CMK (cell line): ENCODE measurements at places on chromosomes 13 and 19.

DNA sequence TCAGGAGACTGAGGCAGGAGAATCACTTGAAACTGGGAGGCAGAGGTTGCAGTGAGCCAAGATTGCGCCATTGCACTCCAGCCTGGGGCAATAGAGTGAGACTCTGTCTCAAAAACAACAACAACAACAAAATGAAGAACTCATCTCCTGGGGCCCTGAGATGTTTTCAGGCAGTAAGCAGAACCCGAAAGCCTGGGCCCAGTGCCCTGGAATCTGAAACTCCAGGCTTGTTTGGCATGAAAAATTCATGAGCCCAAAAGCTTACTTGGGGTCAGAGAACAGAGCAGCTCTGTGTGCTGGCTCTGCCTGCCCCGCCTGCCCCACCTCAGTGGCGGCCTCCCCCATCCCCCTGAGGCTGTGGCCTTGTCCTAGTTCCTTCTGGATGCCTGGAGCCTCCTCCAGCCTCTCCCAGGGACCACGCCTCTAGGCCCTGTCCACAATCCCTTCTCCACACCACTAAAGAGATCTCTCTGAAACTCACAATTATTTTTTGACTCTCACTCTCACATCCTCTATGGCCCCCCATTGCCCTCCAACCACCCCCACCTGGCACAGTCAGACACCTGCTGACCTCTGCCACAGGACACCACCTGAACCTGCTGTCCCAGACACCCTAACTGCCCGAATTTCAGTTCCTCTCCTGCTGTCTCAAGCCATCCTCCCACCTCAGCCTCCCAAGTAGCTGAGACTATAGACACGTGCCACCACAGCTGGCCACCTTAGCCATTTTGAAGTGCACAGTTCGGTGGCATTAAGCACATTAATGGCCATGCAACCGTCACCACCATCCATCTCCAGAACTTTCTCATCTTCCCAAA is 6.9 kb upstream of the AP1M2 start:
- DNase-seq, result no peak

GRCh38 chr19:30168760-30169159 is 203.4 kb upstream of the ZNF536 start:
- DNase-seq, result no peak

GRCh38 chr13:58617880-58618665 is 986.5 kb downstream of the PCDH17 start:
- no peak for DNase-seq

DNA sequence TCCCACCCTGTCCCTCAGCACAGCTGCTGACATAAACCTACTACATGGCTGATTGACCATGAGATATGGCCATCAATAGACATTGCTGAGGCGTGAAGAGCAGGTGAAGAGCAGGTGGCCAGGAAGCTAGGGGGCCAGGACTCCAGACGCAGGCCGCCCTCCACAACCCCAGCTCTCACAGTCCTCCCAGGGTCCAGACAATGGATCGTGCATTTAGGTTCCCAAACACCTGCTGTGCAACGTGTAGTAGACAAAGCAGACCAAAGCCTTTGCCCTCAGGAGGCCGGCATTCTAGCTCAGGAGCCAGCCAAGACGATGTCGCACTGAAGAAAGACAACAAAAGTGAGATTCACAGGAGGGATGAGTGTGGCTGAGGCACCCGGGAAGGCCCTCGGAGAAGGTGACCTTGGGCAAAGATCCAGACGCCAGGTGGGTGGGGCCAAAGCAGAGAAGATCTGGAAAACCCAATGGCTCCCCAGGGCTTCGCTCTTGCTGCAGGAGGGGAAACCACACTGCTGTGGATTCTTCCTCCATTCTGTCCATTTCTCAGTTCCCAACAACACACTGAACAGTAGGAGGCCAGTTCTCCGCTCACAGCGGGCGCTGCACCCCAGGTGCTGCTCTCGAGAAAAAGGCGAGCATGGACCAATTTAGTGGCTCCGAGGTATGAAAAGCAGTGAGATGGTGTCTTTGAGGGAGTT is 1.4 kb downstream of the FFAR1 start:
- DNase-seq, result no peak

GRCh38 chr19:16569609-16570320 is 2.5 kb downstream of the SLC35E1 start:
- DNase-seq, result no peak

GRCh38 chr13:41648314-41648935 is 191.1 kb downstream of the RGCC start:
- DNase-seq, result no peak

- DNase-seq, result no peak
Observed at GRCh38 chr13:66887088-66887487, 343.0 kb downstream of the PCDH9 start.

GRCh38 chr19:489418-490196 is 6.7 kb upstream of the MADCAM1 start:
- DNase-seq, result no peak
